ENCODE measurements at places on chromosomes 5 and 9. TPM values are rescaled to one million over a fixed set of nuclear protein-coding genes. Genes with fewer than 3 reads are reported as not detected.

Gene DPYSL3
- total RNA-seq = 106 TPM

Gene KIF4B
- 0.14 TPM for total RNA-seq

Gene SVEP1
- 2.9 TPM for total RNA-seq

Gene PLPP7
- total RNA-seq = 0.11 TPM

Gene MOB3B
- total RNA-seq = 4.7 TPM

Gene C9orf50
- total RNA-seq = not detected

Gene PPP1R26
- total RNA-seq = 23.7 TPM

Gene FBN2
- 0.56 TPM for total RNA-seq

Gene TGFBI
- 131 TPM for total RNA-seq

Gene TYRP1
- not detected for total RNA-seq

Gene PTGDS
- not detected for total RNA-seq

GRCh38 chr5:99694884-99695283, 766.1 kb upstream of the CHD1 start:
- no peak overlapping the region for H3K27ac ChIP-seq
- H3K27me3 ChIP-seq = no peaks in the 10 kb centered on the region
- DNase-seq = no peak
- H3K36me3 ChIP-seq = no peaks in the 10 kb centered on the region
- H3K4me1 ChIP-seq = no peaks in the 10 kb centered on the region
- H3K4me3 ChIP-seq = no peak overlapping the region

- H3K36me3 ChIP-seq = no peaks in the 10 kb centered on the region
- no peak overlapping the region for H3K27ac ChIP-seq
- DNase-seq = no peak
- no peak overlapping the region for H3K4me3 ChIP-seq
Observed at GRCh38 chr5:177226860-177227259, 76.7 kb downstream of the RAB24 start.

- H3K4me1 ChIP-seq = no peaks in the 10 kb centered on the region
- no peak for DNase-seq
- H3K27me3 ChIP-seq = no peaks in the 10 kb centered on the region
- H3K27ac ChIP-seq = no peak overlapping the region
- no peaks in the 10 kb centered on the region for H3K36me3 ChIP-seq
Observed at GRCh38 chr9:134706522-134706921, 64.9 kb downstream of the COL5A1 start.

GRCh38 chr9:695252-695651, 146.2 kb upstream of the DMRT1 start:
- no peaks in the 10 kb centered on the region for H3K4me1 ChIP-seq
- H3K4me3 ChIP-seq = no peak overlapping the region
- no peaks in the 10 kb centered on the region for H3K36me3 ChIP-seq
- no peak for DNase-seq
- no peak overlapping the region for H3K27ac ChIP-seq

GRCh38 chr5:118789366-118789765, 199.0 kb downstream of the DTWD2 start:
- H3K27me3 ChIP-seq = no peaks in the 10 kb centered on the region
- H3K4me1 ChIP-seq = no peaks in the 10 kb centered on the region
- no peaks in the 10 kb centered on the region for H3K36me3 ChIP-seq
- H3K27ac ChIP-seq = no peak overlapping the region
- no peak overlapping the region for H3K4me3 ChIP-seq
- DNase-seq = no peak

DNA sequence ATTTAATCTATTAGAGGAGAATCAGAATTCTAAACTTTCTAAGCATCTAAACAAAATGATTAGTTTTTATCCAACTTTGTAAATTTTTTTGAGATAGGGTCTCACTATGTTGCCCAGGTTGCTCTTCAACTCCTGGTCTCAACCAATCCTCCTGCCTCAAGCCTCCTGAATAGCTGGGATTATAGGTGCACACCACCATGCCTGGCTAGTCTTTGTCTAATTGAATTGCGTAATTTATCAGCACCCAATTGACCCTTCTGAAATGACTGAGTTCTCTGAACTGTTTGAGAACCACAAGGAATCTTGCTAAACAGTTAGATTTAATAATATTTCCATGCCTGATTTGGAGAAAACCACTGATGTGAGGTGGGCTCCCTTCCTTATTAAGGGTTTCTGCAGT, 75.7 kb downstream of the PJA2 start:
- no peaks in the 10 kb centered on the region for H3K27me3 ChIP-seq
- no peaks in the 10 kb centered on the region for H3K36me3 ChIP-seq
- no peak overlapping the region for H3K4me3 ChIP-seq
- H3K27ac ChIP-seq = no peak overlapping the region
- H3K4me1 ChIP-seq = no peaks in the 10 kb centered on the region

- H3K27me3 ChIP-seq = no peaks in the 10 kb centered on the region
- no peaks in the 10 kb centered on the region for H3K36me3 ChIP-seq
- DNase-seq = no peak
- no peak overlapping the region for H3K27ac ChIP-seq
Observed at GRCh38 chr5:53972314-53972713, 338.1 kb downstream of the ARL15 start.

- no peak overlapping the region for H3K27ac ChIP-seq
- no peaks in the 10 kb centered on the region for H3K27me3 ChIP-seq
- H3K4me1 ChIP-seq = no peaks in the 10 kb centered on the region
- H3K4me3 ChIP-seq = no peak overlapping the region
Observed at GRCh38 chr5:78215972-78216371, 78.5 kb downstream of the AP3B1 start.

GRCh38 chr5:1111727-1112289, at the start of gene SLC12A7:
Gene SLC12A7 (minus strand): TSS chr5:1112063. CDS start chr5:1111991, 72 bp downstream.
- peak within 1 kb of the TSS; percentile 72 for H3K27ac ChIP-seq
- DNase-seq = peak; percentile 65
- peaks cover 27% of the 10 kb centered on the region for H3K4me1 ChIP-seq
- no peaks in the 10 kb centered on the region for H3K36me3 ChIP-seq
- no peaks in the 10 kb centered on the region for H3K27me3 ChIP-seq
- H3K4me3 ChIP-seq = peak within 1 kb of the TSS; percentile 85

GRCh38 chr9:70303268-70303667, 44.5 kb downstream of the SMC5 start:
- H3K36me3 ChIP-seq = no peaks in the 10 kb centered on the region
- no peak for DNase-seq
- no peaks in the 10 kb centered on the region for H3K27me3 ChIP-seq
- H3K4me1 ChIP-seq = no peaks in the 10 kb centered on the region
- H3K4me3 ChIP-seq = no peak overlapping the region

DNA sequence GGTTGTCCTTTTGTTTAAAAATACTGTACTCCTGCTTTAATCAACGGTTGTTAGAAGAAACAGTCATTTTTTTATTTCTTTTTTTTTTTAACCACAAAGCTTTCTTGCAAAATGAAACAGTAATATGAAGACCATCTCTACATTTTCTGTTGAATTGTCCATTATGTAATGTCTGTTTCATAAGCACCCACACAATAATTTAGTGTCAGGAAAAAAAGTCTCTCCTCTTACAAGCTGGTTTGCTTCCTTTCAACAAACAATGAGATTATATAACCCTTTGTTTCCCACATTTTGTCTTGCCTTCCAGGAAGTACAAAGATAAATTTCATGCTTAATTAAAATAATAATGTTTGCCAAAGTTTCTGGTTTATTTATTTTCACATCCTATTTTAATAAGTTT, 16.7 kb downstream of the CTNNAL1 start:
- H3K4me3 ChIP-seq = no peak overlapping the region
- H3K27ac ChIP-seq = no peak overlapping the region
- H3K4me1 ChIP-seq = peaks cover 12% of the 10 kb centered on the region

DNA sequence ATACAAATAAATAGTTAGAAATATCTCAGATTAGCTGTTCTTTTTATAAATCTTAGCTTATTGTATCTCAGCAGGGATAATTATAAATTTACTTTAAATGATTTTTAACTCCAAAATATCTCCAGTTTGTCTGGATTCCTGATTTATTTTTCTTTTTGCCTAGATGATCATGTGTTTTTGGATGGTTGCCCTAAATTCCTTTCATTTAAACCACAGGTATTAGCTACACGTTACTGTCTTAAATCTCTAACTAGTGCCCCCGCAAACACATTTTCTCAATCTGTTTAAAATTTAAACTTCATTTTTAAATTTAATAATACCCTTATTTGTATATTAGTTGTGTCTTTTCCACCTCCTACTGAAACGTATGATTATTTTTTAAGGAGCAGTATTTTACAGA, 5.6 kb downstream of the FER start:
- H3K27me3 ChIP-seq = no peaks in the 10 kb centered on the region
- DNase-seq = no peak
- no peaks in the 10 kb centered on the region for H3K36me3 ChIP-seq
- H3K27ac ChIP-seq = no peak overlapping the region
- no peak overlapping the region for H3K4me3 ChIP-seq

DNA sequence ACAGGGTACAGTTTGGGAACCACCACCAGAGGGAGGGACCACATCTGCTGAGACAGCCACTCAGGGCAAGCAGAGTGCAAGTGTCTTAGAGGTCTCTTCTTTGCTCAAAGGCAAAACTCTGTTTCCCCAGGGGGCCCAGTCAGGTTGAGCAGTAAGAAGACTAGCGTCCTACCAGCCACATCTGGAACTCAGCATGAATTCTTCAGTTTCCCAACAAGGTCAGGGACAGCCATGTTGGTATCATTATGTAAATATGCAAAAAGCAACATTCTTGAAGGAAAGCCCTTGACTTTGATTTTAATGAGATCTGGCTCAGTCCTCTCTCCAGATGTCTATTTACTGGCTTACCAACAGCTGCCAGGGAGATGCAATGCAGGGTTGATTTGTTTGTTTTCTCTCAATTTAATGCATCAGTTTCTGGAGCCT, 46.7 kb downstream of the TGFBI start:
- no peaks in the 10 kb centered on the region for H3K27me3 ChIP-seq
- DNase-seq = no peak
- H3K27ac ChIP-seq = no peak overlapping the region
- peaks cover 24% of the 10 kb centered on the region for H3K4me1 ChIP-seq

GRCh38 chr5:127429928-127430327, 87.5 kb upstream of the PRRC1 start:
- H3K36me3 ChIP-seq = no peaks in the 10 kb centered on the region
- DNase-seq = no peak
- H3K4me1 ChIP-seq = peaks cover 9% of the 10 kb centered on the region
- H3K27me3 ChIP-seq = no peaks in the 10 kb centered on the region
- H3K4me3 ChIP-seq = no peak overlapping the region

GRCh38 chr5:6745706-6746222, 32.5 kb downstream of the TENT4A start:
- peaks cover 2% of the 10 kb centered on the region for H3K36me3 ChIP-seq
- no peak overlapping the region for H3K27ac ChIP-seq
- H3K4me1 ChIP-seq = no peaks in the 10 kb centered on the region
- H3K27me3 ChIP-seq = no peaks in the 10 kb centered on the region
- DNase-seq = peak; percentile 35
- H3K4me3 ChIP-seq = no peak overlapping the region

- H3K4me1 ChIP-seq = no peaks in the 10 kb centered on the region
- DNase-seq = no peak
- H3K36me3 ChIP-seq = no peaks in the 10 kb centered on the region
- no peak overlapping the region for H3K4me3 ChIP-seq
Observed at GRCh38 chr9:126155756-126156664, 170.6 kb upstream of the MVB12B start.

DNA sequence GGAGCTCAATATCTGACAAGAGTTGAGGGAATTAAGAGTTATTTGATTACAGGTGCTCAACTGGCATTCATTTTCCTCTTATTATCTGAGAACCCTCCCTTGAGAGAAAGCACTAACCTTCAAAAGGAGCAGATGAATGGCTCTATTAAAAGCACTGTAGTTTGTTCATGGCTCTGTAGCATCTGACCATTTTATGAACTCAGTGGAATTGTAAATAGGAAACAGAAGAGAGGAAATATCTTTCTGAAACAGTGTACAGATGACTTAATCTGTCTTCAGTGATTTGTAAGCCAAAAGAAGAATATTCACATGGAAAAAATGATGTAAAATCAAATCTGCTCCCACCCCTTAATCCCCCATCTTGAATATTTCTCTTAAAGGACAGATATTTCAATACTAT, 810.4 kb upstream of the GRAMD2B start:
- no peak for DNase-seq
- no peaks in the 10 kb centered on the region for H3K27me3 ChIP-seq
- H3K4me3 ChIP-seq = no peak overlapping the region
- H3K4me1 ChIP-seq = no peaks in the 10 kb centered on the region

- H3K4me1 ChIP-seq = peaks cover 46% of the 10 kb centered on the region
- H3K4me3 ChIP-seq = peak overlapping the region; percentile 85
- H3K27me3 ChIP-seq = no peaks in the 10 kb centered on the region
- H3K27ac ChIP-seq = peak overlapping the region; percentile 83
Observed at GRCh38 chr5:180290568-180291233, 1.2 kb downstream of the MAPK9 start.

- H3K4me3 ChIP-seq = no peak overlapping the region
- no peaks in the 10 kb centered on the region for H3K27me3 ChIP-seq
- no peak for DNase-seq
- H3K36me3 ChIP-seq = no peaks in the 10 kb centered on the region
- no peak overlapping the region for H3K27ac ChIP-seq
Observed at GRCh38 chr5:33894566-33894965, 2.8 kb upstream of the ADAMTS12 start.

- no peak overlapping the region for H3K27ac ChIP-seq
- no peak for DNase-seq
- no peak overlapping the region for H3K4me3 ChIP-seq
- H3K27me3 ChIP-seq = no peaks in the 10 kb centered on the region
Observed at GRCh38 chr9:129891569-129891968, 56.3 kb downstream of the USP20 start.

- no peaks in the 10 kb centered on the region for H3K27me3 ChIP-seq
- H3K4me1 ChIP-seq = peaks cover 38% of the 10 kb centered on the region
- H3K27ac ChIP-seq = peak overlapping the region; percentile 16
Observed at GRCh38 chr5:68037546-68037945, 178.0 kb upstream of the PIK3R1 start.

GRCh38 chr5:139422307-139422893, 16.9 kb downstream of the DNAJC18 start:
- no peaks in the 10 kb centered on the region for H3K27me3 ChIP-seq
- H3K36me3 ChIP-seq = no peaks in the 10 kb centered on the region
- no peaks in the 10 kb centered on the region for H3K4me1 ChIP-seq
- H3K4me3 ChIP-seq = no peak overlapping the region

All from Caco-2 (cell line).